Subcutaneous adipose tissue (tissue), 4 donors: ENCODE measurements at places on chromosomes 12 and 14. TPM values are rescaled to one million over a fixed set of nuclear protein-coding genes. Genes with fewer than 3 reads are reported as not detected.

The P2RX7 gene
- total RNA-seq: 29.2 TPM

The TAPBPL gene
- total RNA-seq: 26.2 TPM

The SLCO1B1 gene
- total RNA-seq: not detected

The ASB2 gene
- not detected for total RNA-seq

The ZDHHC22 gene
- total RNA-seq: not detected

The RTL1 gene
- not detected for total RNA-seq
